Stimulated activated CD8-positive, alpha-beta memory T cell treated with anti-CD3 and anti-CD28 coated beads, Interleukin-4, amount 100 ng/mL, for 48 hours (primary cell): ENCODE measurements at places on chromosomes 2 and 18.

DNA sequence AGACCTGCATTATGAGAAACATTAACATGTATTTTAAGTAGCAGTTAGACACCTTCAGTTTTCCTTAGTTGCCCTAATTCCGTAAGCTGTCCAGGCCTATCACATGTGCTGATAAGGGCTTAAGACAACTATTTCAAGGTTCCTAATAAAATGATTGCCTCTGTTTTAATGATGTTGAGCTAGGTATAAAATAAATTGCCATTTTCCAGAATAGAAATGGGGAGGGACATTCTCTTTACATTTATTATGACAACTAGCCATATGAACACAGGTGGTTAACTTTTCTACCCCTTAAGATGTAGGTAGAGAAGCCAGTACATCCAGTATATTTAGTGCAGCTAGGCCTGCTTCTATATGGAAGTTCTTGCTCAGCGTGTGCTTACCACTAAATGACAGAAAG lies 65.9 kb downstream of the SOCS6 start:
- no peak for DNase-seq

DNA sequence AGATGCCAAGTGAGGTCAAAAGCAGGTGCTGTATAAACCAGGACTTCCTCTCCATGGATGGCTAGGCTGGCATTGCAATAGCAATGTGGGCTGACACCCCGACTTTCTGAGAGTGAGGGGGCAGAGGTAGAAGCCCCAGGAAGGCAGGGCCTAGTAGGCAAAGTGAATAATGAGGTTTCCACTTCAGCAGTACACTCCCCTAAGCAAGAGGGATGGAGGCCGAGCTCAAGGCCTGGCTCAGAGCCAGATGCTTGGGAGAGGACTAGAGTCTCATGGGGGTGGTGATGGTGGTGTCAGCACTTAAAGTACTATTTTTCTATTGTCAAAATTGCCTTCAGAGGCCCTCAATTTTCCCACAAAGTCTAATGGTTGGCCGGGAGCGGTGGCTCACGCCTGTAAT lies 41.6 kb upstream of the HK2 start:
- no peak for DNase-seq

GRCh38 chr2:8076448-8077342 lies 605.2 kb upstream of the ID2 start:
- no peak for DNase-seq

DNA sequence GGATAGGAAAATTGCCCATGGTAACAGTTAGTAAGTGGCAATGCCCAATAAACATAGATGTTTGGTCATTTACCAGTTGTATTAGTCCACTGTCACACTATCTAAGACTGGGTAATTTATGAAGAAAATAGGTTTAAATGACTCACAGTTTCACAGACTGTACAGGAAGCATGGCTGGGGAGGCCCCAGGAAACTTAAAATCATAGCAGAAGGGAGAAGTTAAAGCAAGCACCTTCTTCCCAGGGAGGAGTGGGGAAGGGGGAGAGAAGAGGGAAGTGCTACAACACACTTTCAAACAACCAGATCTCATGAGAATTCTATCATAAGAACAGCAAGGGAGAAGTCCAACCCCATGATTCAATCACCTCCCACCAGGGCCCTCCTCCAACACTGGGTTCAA lies 23.4 kb downstream of the NR4A2 start:
- no peak for DNase-seq

DNA sequence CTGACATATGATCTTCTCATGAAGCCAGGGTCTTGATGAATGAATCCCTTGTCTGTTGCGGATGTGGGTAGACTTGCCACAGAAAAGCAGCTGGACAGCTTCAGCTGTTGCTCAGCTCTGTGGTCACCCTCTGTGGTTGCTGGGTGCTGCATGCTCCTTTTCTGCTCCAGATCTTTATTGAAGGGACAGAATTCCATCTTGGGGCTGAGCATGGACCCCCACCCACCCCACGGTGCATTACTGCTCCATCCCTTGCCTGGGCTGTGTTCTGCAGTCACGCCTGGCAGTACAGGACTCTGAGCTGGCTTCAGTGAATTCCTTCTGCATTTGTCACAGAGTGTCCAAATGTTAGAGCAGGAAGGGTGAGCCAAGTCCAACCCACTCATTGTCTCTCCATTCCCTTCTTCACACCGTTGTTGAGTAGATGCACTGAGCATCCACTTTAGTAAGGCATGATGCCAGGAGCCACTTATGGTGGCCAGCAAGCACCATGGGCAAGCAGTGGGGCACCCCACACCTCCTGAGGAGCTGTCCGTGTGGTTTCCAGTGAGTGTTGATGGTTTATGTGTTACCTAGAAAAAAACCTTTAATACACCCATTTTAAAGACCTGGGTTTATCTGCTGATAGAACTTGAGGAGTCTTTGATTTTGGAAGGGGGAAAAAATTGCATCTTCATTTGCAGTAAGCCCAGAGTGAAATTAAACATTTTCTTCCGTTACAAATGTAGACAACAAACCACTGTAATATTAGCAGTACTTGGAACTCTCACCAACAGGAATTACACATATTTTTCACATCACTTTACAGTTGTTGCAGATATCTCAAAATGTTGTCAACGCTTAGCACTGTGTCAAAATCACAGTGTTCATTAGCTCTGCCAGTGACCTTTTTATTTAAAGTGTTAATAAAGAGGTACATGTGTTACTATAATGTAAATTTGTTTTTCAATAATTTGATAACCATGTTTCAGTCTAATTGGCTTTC lies 14.7 kb upstream of the ITGB6 start:
- no peak for DNase-seq

GRCh38 chr2:223865124-223865523 lies 27.7 kb upstream of the AP1S3 start:
- DNase-seq, result no peak

GRCh38 chr18:23194155-23194996 lies 59.1 kb downstream of the CABLES1 start:
- DNase-seq, result no peak
